ENCODE measurements at places on chromosomes 7 and 10.
A peak's percentile ranks its signal among the peaks of the same experiment; 100 is the strongest.

GRCh38 chr10:32332299-32332750, 14.6 kb downstream of the EPC1 start:
- DNase-seq, result peak; percentile 41

DNA sequence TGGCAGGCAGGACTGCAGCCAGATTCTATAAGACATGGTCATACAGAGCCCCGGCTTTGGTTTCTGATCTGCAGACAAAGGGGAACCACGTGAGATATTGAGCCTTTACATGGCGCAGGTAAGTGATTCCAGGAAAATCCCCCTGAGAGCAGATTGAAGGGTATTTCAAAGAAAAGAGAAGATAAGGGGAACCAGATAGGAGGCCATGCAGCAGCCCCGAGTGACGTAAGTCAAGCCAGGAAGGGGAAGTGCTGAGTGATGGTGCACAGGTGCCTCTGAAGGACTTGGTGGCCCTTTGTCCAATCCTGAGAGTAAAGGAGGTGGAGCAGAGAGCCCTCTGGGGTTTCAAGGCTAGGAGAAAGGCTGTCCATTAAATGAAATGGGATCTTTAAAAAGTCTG, 329.0 kb downstream of the ACTR3B start:
- no peak for DNase-seq

GRCh38 chr7:23973264-23973663, 263.2 kb downstream of the STK31 start:
- DNase-seq, result no peak

DNA sequence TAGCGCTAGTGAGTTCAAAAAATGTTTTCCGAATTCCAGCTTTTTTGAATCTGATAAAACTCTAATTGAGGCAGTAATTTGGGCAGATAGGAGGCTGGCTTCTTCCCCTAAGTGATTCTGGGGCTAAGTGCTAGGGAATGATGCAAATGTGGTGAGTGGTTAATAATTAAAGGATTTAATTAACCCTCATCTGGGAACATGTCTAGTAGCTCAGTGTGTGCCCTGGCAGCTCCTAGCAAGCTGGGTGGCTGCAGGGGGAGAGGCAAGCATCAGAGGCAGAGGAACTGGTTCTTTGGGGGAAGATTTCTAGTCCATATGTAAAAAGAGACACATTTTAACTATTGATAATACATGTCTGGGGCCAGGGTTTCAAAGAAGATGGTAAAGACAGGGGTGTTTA, 354.5 kb downstream of the WDR11 start:
- no peak for DNase-seq

DNA sequence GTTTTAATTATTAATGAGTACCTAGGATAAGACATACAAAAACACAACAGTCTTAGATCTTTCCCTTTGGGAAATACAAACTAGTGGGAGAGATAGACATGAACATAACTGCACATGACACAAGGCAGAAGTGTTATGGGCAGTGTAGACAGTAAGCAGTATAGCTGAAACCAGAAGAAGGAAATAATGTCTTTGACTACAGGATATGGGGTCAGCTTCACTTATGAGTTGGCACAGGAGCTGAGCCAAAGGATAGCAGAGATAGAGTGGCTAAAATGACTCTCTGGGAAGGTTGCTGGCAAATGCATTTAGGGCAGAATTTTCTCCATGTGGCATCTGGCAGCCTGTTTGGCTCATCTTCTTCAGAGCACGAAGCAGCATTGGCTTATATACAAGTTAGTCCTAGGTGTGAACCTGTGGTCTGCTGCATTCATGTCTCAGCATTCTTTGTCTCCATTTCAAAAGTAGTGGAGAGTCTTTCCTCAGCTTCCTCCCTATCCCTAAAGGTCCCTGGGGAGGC, 60.3 kb upstream of the FEZF1 start:
- no peak for DNase-seq

DNA sequence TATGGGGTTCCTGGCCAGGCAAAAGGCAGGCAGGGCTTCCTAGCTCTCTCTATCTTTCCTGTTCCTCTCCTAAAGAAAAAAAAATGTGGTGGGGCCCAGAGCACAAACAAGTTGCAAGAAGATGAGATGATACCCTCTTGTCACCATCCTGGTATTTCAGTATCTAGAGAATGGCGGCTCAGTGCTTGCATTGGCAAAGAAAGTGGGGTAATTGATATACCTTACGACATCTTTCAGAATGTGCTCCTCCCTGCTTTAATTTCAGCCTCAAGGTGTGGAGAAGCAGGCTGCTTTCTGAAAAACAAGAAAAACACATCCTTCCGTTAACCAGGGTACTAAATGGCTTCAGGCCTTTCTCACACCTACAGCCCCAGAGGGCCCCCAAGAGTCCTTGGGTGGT, 34.5 kb upstream of the CUX1 start:
- DNase-seq, result no peak

- no peak for DNase-seq
Observed at GRCh38 chr10:32244421-32245207, 102.3 kb downstream of the EPC1 start.

GRCh38 chr7:71339924-71340323, 208.0 kb downstream of the GALNT17 start:
- no peak for DNase-seq

DNA sequence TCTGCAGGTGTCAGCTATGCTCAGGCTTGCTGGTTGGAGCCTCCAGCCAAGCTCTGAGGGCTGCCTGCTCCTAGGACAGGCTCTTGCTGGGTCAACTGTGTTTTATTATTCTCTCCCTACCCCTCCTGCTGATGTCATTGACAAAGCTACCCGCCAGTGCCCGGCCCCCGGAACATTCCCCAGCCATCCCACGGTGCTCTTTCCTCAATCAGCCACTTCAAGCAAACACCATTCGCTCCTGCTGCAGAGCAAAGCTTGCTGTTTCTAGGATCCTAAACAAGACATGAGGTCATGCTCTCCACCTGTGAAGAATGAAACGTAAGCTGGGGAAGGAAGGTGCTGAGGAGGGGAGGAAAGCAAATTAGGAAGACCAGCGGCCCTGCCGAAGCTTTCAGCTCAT, 2.1 kb upstream of the C10orf71 start:
- DNase-seq, result no peak

GRCh38 chr7:105127179-105127578, 113.2 kb downstream of the KMT2E start:
- no peak for DNase-seq

GRCh38 chr7:48634116-48634632, 290.2 kb upstream of the CDC14C start:
- DNase-seq, result no peak

DNA sequence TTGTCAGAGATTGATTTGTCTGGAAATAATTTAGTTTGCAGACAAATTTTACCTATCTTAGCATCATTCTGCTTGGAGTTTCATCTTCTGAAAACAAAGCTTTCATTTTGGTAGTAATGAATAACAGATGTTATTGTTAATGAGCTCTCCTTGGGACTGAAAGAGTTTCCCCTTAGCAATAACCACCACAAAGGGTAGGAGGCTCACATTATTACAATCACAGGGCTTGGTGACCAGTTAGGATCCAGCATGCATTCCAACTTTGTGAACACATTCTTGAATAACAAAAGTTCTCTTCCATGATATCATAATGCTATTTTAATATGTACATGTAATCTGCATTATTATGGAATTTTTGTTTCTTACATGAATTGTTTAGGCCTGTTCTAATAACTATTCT, 148.8 kb upstream of the VWC2 start:
- no peak for DNase-seq

- DNase-seq, result no peak
Observed at GRCh38 chr7:151673216-151673615, 153.5 kb upstream of the RHEB start.

All from stimulated activated CD8-positive, alpha-beta memory T cell treated with anti-CD3 and anti-CD28 coated beads, Interleukin-12 subunit alpha, Interleukin-12 subunit beta, amount 100 ng/mL, for 4 hours (primary cell).